ENCODE measurements at places on chromosomes 6 and 20.

GRCh38 chr20:46814366-46815232 lies 80.0 kb upstream of the EYA2 start:
- peak; percentile 96 for DNase-seq

- DNase-seq: no peak
Measured at GRCh38 chr6:23340271-23340670, 770.9 kb downstream of the HDGFL1 start.

DNA sequence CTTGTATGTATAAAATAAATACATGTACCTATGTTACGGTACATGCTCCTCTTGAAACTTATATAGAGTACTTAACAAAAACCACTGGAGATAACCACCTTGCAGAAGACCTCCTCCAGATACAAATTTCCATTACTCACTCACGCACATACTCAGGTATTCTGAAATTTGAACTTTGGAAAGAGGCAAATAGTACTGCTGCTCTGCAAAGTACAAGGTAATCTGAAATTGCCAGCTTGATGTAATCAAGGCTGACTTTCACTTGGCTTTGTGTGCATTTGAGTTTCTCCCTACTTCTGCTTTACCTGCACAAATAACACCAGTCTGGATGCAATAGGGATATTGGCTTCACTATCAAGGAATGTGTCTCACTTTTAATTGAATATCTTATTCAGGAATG lies 123.6 kb downstream of the FOXA2 start:
- DNase-seq: no peak

- DNase-seq: no peak
Measured at GRCh38 chr20:22544462-22544861, 39.9 kb downstream of the FOXA2 start.

- no peak for DNase-seq
Measured at GRCh38 chr20:15655295-15655874, 917.9 kb downstream of the KIF16B start.

DNA sequence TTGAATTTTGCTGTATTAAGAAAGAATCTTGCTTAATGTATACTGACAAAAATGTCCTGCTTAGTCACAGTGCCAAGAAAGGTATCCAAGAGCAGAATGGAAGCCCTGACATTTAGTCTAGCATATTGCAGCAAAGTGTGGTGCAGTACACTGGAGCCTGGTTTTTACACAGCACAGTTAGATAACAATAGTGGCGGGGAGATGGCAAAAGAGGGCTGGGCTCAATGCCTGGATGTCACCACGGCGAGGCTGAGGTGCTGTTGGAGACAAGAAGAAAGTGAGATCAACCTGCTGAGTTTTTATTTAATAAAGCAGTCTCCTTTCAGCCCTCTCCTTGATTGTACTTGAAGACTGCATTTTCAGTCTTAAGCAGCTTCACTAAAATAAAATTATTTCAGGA lies 426.0 kb downstream of the LMBRD1 start:
- no peak for DNase-seq

GRCh38 chr6:4319981-4320683 lies 184.8 kb upstream of the ECI2 start:
- DNase-seq: no peak

DNA sequence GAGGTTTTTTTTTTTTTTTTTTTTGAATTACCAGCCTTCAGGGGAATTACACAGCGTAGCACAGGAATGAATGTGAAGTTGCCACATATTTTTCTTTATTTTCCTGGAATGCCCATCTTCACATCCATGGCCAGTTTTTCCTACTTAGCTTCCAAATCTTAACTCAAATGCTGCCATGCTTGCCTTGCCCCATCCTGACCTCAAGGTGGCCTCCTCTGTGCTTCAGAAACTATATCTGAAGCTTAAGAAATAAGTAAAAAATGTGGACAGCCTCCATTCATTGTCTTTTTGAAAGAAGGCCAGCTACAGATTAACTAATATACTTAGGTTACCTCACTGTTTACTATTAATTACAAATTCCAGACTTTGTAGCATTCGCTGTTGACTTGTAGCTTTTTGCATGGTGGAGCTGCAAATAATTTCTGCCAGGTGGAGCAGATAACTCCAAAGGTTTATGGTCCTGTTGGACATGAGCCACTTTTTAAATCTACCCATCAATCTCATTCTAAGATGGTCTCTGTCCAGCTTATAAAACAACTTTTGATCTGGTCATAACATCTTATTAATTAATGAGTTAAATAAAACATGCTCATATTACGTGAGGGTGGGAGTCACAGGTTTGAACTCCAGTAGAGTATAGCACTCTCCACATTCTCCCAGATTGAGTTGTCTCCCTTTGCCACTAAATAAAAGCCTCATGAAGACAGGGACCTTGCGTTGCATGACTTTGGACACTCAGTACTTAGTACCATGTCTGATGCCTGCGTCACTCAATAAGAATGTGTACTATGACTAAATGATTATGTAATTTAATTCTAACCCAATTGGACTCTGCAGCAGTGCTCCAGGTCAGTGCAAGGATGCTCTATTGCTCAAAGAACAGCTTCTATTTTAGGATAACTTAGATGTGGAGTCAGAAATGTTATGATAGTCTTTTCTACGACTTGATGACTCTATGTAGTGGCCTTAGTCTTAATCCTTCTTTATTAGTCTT lies 678.6 kb upstream of the CITED2 start:
- DNase-seq: no peak

- no peak for DNase-seq
Measured at GRCh38 chr20:35235881-35236280, 9.4 kb downstream of the MMP24 start.

- no peak for DNase-seq
Measured at GRCh38 chr6:118724211-118724610, 72.8 kb upstream of the CEP85L start.
